ENCODE measurements at places on chromosomes 1 and 21. TPM values are rescaled to one million over a fixed set of nuclear protein-coding genes. Genes with fewer than 3 reads are reported as not detected.

The ITSN1 gene
- polyA plus RNA-seq = 36.0 TPM

The FAM163A gene
- polyA plus RNA-seq = 5.5 TPM

The ZBTB37 gene
- polyA plus RNA-seq = 4.1 TPM

The PLPPR5 gene
- 3.1 TPM for polyA plus RNA-seq

The KCNE2 gene
- polyA plus RNA-seq = 0.37 TPM

The KLHDC9 gene
- polyA plus RNA-seq = 5.6 TPM

The AJAP1 gene
- polyA plus RNA-seq = 0.57 TPM

The TMEM54 gene
- 27.7 TPM for polyA plus RNA-seq

The THBS3 gene
- polyA plus RNA-seq = 40.9 TPM

The PDE4B gene
- polyA plus RNA-seq = 9.3 TPM

The CYP4A11 gene
- 0.13 TPM for polyA plus RNA-seq

The TOR1AIP2 gene
- polyA plus RNA-seq = 54.0 TPM

Measured in large intestine (tissue), 12 donors.